ENCODE measurements at places on chromosomes 12 and 14. TPM values are rescaled to one million over a fixed set of nuclear protein-coding genes. Genes with fewer than 3 reads are reported as not detected.

DNA sequence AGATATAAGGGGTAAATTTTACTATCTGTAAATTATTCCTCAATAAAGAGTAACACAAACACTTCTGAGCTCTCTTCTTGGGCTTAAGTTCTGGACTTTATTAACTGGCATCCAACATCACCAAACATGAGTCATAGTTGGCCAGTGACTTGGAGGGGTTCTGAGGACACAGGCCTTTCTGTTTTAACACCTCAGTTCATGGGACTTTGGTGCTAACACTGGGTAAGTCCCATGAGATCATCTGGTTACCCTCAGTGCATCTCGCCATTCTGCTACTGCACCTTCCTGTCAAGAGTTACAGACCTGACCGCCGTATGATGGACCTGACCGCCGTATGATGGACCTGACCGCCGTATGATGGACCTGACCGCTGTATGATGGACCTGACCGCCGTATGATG, 9.9 kb downstream of the SLC15A4 start:
- H3K4me3 ChIP-seq, result no peak overlapping the region
- DNase-seq, result no peak

- H3K27ac ChIP-seq, result no peak overlapping the region
- peaks cover 4% of the 10 kb centered on the region for H3K4me1 ChIP-seq
Observed at GRCh38 chr12:90520002-90520734, 434.8 kb downstream of the CCER1 start.

Gene CLEC1A
- total RNA-seq, result not detected

Gene STYK1
- total RNA-seq, result not detected

Gene ANKRD52
- 33.4 TPM for total RNA-seq

DNA sequence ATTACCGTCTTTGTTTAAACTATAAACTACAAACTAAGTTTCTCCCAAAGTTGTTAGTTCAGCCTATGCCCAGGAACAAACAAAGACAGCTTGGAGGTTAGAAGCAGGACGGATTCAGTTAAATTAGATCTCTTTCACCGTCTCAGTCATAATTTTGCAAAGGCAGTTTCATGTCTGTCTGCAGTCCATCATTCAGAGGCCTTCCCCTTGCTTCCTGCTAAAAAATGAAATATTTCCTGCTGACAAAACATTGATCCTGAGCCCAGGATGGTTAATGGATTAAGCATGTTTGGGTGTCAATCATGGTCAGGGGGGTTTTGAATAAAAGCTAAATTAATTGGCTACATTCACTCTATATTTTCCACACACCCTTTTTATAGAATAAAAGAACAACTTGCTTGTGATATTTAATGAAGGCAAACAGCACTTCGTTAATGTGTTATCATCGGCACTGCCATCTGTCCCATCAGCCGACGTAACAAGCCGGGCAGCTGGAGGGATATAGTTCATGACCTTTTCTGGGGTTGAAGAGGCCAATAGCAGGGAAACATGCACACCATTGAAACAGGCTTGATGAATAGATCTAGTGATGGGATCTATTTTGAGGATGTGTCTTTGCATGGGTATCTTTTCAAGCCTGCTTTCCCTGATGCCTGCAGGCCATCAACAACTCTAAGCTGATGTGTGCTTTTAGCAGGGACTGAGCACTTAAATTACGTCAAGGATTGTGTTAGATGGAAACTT, 521.3 kb upstream of the TMEM132C start:
- H3K27ac ChIP-seq, result no peak overlapping the region
- no peaks in the 10 kb centered on the region for H3K27me3 ChIP-seq
- no peaks in the 10 kb centered on the region for H3K36me3 ChIP-seq
- DNase-seq, result no peak
- no peak overlapping the region for H3K4me3 ChIP-seq
- H3K4me1 ChIP-seq, result no peaks in the 10 kb centered on the region

GRCh38 chr12:4140581-4141301, 132.8 kb upstream of the CCND2 start:
- H3K36me3 ChIP-seq, result no peaks in the 10 kb centered on the region
- DNase-seq, result no peak
- H3K27me3 ChIP-seq, result no peaks in the 10 kb centered on the region
- no peak overlapping the region for H3K27ac ChIP-seq
- peak overlapping the region; percentile 69 for H3K4me3 ChIP-seq

DNA sequence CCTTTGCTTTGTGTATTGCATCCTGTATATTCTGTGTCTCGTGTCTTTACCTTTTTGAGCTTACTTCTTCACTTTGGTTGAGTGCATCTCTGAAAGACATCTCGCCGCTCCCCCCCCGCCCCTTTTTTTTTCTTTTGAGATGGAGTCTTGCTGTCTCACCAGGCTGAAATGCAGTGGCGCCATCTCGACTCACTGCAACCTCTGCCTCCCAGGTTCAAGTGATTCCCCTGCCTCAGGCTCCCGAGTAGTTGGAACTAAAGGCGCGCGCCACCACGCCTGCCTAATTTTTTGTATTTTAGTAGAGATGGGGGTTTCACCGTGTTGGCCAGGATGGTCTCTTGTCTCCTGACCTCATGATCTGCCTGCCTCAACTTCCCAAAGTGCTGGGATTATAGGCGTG, 49.9 kb downstream of the DIP2B start:
- no peak overlapping the region for H3K27ac ChIP-seq
- peaks cover 31% of the 10 kb centered on the region for H3K4me1 ChIP-seq
- DNase-seq, result no peak
- no peaks in the 10 kb centered on the region for H3K27me3 ChIP-seq

Gene ASPG
- not detected for total RNA-seq

DNA sequence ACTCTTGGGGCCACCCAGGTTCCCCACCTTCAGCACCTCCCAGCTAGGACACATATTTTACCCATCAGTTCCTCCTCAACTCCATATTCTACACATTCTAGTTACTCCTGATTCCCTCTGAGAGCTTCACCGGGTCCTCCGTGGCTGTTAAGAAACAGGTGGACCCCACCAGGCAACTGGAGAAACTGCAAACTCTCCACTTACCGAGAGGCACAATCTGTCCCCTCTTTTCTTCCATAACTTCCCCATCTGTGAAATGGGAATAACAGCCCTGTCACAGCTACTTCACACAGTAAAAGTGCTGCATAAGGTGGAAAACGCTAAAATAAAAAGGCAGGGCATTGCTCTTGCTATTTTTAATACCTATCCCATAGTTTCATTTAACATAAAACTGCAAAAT, 1.5 kb downstream of the SLC7A8 start:
- H3K27ac ChIP-seq, result no peak overlapping the region
- no peak overlapping the region for H3K4me3 ChIP-seq
- peaks cover 7% of the 10 kb centered on the region for H3K4me1 ChIP-seq
- peaks cover 18% of the 10 kb centered on the region for H3K27me3 ChIP-seq
- no peaks in the 10 kb centered on the region for H3K36me3 ChIP-seq
- DNase-seq, result no peak

- H3K27me3 ChIP-seq, result no peaks in the 10 kb centered on the region
- no peak for DNase-seq
- peaks cover 2% of the 10 kb centered on the region for H3K36me3 ChIP-seq
- H3K4me1 ChIP-seq, result peaks cover 2% of the 10 kb centered on the region
Observed at GRCh38 chr12:14307004-14307403, 58.5 kb upstream of the ATF7IP start.

DNA sequence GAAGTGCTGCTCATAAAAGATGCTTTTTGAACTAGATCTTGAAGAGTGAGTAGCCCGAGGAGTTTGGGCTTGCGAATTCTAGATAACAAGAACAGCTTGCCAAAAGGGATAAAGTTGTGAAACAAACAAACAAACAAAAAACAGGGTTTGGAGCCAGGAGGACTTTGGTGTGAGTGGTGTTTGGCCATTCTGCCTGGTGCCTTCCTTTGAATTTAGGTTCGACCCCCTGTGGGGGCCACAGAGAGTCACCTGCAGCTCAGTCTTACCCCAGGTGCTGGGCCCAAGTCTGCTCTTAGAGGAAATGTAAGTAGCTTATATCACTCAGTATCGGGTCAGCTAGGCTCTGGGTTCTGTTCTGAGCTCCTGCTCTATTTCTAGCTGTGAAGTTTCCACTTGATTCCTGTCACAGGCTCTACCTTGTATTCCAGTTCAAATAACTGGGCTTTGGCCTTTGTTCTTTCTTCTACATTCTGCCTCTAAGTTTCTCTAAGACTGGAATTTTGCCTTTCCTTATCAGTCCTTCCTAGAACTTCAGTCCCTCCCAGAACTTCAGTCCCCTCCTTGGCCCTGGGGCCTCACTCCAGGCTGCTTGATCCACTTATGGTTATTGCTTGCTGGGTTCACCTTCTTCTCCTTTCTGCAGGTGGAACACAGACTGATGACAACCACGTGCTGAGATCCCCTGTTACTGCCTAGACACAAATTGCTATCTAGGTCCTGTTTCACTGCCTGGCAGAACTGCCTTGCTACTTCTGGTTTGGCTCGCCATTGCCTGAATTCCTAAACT, 20.5 kb upstream of the DUSP6 start:
- peaks cover 7% of the 10 kb centered on the region for H3K4me1 ChIP-seq
- no peaks in the 10 kb centered on the region for H3K27me3 ChIP-seq
- no peak overlapping the region for H3K4me3 ChIP-seq
- no peak overlapping the region for H3K27ac ChIP-seq

- no peak for DNase-seq
- no peaks in the 10 kb centered on the region for H3K36me3 ChIP-seq
- H3K27me3 ChIP-seq, result peaks cover 23% of the 10 kb centered on the region
- H3K4me3 ChIP-seq, result no peak overlapping the region
Observed at GRCh38 chr14:33342299-33342974, 403.8 kb downstream of the NPAS3 start.

- H3K36me3 ChIP-seq, result no peaks in the 10 kb centered on the region
- peak; percentile 18 for DNase-seq
- H3K4me1 ChIP-seq, result no peaks in the 10 kb centered on the region
- no peak overlapping the region for H3K4me3 ChIP-seq
- peaks cover 32% of the 10 kb centered on the region for H3K27me3 ChIP-seq
Observed at GRCh38 chr12:117367006-117367638, 5.7 kb upstream of the NOS1 start.

- DNase-seq, result no peak
- H3K36me3 ChIP-seq, result no peaks in the 10 kb centered on the region
- H3K27me3 ChIP-seq, result no peaks in the 10 kb centered on the region
Observed at GRCh38 chr12:65391711-65392110, 113.2 kb downstream of the MSRB3 start.

Gene GSC
- 0.52 TPM for total RNA-seq

DNA sequence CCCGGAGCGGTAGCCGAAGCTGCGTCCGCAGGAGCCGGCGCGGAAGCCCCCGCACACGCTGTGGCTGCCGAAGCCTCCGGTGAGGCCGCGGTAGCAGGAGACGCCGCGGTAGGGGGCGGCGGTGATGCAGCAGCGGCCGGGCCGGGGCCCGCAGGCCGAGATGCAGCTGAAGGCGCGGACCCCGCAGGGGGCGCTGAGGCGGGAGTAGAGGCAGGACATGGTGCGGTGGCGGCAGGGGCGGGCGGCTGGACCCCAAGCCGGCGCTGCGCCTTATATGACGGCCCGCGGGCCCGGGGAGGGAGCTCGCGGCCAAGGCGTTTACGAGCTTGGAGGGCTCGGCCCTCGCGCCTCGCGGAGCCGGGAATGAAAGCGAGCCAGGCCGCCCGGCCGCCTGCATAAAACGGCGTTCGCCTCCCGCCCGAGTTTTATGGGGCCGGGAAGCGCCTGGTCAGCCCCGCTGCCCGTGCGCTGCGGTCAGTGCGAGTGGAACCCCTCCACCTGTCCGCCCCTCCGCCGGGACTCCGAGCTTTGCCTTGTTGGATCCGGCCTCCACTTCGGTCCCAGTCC, 16.0 kb upstream of the KRT86 start:
- peaks cover 10% of the 10 kb centered on the region for H3K4me1 ChIP-seq
- peaks cover 82% of the 10 kb centered on the region for H3K27me3 ChIP-seq
- DNase-seq, result no peak
- H3K4me3 ChIP-seq, result peak overlapping the region; percentile 61
- no peak overlapping the region for H3K27ac ChIP-seq
- peaks cover 4% of the 10 kb centered on the region for H3K36me3 ChIP-seq

Gene GPR84
- 0.99 TPM for total RNA-seq

DNA sequence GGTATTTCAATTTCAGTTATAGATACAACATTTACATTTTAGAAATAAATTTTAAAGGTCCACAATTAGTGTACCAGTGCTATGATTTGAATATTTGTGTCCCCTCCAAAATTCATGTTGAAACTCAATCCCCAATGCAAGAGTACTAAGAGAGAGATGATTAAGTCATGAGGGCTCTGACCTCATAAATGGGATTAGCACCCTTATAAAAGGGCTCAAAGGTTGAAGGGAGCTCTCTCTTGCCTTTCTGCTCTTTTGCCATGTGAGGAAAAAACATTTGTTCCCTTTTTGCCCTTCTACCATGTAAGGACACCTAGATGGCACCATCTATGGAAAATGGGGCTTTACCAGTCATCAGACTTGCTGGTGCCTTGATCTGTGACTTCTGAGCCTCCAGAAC, 25.8 kb upstream of the CNOT2 start:
- DNase-seq, result no peak
- H3K4me1 ChIP-seq, result no peaks in the 10 kb centered on the region
- no peak overlapping the region for H3K4me3 ChIP-seq
- no peak overlapping the region for H3K27ac ChIP-seq
- H3K36me3 ChIP-seq, result no peaks in the 10 kb centered on the region
- H3K27me3 ChIP-seq, result no peaks in the 10 kb centered on the region

DNA sequence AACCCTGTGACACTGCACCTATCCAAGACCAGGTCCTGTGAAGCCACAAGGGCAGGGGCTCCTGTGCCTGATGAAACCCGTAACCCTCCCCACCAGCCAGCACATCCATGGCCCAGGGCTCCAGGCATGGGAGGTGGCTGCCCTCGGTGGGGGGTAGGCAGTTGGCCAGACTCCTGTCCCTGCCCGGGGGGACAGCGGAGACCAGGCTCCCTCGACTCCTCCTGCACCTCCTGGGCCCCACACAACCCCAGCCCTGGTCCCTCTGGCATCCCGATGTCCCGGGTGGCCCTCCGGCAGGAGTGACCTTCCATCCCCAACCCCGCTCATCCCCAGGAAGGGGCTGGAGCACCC, 11.4 kb downstream of the AKT1 start:
- H3K4me1 ChIP-seq, result peaks cover 5% of the 10 kb centered on the region
- DNase-seq, result no peak
- H3K27ac ChIP-seq, result no peak overlapping the region
- H3K36me3 ChIP-seq, result no peaks in the 10 kb centered on the region
- no peaks in the 10 kb centered on the region for H3K27me3 ChIP-seq

DNA sequence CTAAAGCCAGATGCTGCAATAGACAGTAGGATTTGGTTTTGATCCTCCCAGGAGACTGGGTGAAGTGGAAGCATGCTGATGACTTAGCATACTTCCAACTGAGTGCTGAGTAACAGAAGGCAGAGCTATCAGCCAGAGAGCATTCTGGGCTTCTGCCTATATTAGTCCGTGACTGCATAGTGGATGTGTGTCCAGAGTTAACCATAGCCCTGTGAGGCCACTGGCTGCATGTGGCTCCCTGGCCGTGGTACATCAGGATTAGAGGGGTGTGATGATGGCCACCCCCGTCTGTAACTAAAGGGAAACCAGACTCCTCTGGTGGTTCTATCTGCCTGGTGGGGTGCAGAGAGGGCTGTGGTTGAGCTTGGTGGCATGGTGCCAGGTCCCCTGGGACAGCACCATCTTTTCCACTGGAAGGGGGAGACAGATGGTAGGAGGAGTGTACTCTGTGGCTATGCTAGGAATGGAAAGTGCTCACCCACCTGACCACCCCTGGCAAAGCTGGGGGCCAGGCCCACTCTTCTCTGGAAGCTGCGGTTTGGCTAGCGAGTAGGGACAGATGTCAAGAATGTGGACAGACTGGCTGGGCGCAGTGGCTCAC, 27.4 kb downstream of the ABCD4 start:
- DNase-seq, result no peak
- H3K27me3 ChIP-seq, result peaks cover 8% of the 10 kb centered on the region
- H3K27ac ChIP-seq, result no peak overlapping the region
- no peaks in the 10 kb centered on the region for H3K36me3 ChIP-seq
- peaks cover 3% of the 10 kb centered on the region for H3K4me1 ChIP-seq
- H3K4me3 ChIP-seq, result no peak overlapping the region

GRCh38 chr14:74979442-74980397, 23.0 kb upstream of the EIF2B2 start:
- DNase-seq, result no peak
- no peaks in the 10 kb centered on the region for H3K36me3 ChIP-seq
- no peak overlapping the region for H3K4me3 ChIP-seq
- H3K4me1 ChIP-seq, result peaks cover 2% of the 10 kb centered on the region
- peaks cover 11% of the 10 kb centered on the region for H3K27me3 ChIP-seq

Gene ART4
- 0.05 TPM for total RNA-seq
